ENCODE measurements at places on chromosomes 6 and 20.
A peak's percentile ranks its signal among the peaks of the same experiment; 100 is the strongest.

DNA sequence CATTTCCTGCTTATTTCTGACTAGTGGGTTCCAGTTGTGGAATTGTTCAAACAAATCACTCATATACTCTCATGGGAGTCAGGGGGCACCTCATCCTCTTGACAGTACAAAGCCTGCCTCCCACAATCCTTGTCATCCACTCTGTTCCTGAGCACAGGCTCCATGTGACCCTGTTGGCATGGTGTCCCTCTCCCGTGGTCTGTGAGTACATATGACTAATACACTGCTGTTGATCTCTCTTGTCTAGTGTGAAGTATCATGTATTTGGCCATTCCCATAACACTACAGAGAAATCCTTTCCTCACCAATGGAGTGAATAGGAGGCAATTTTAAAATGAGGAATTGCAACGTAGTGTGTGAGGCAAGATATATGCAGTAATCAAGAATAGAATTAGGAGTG, 185.3 kb downstream of the OGFRL1 start:
- H3K4me3 ChIP-seq = no peak overlapping the region
- H3K4me1 ChIP-seq = peaks cover 24% of the 10 kb centered on the region
- H3K36me3 ChIP-seq = no peaks in the 10 kb centered on the region
- peak overlapping the region; percentile 18 for H3K27ac ChIP-seq
- DNase-seq = peak; percentile 85
- H3K27me3 ChIP-seq = no peaks in the 10 kb centered on the region

DNA sequence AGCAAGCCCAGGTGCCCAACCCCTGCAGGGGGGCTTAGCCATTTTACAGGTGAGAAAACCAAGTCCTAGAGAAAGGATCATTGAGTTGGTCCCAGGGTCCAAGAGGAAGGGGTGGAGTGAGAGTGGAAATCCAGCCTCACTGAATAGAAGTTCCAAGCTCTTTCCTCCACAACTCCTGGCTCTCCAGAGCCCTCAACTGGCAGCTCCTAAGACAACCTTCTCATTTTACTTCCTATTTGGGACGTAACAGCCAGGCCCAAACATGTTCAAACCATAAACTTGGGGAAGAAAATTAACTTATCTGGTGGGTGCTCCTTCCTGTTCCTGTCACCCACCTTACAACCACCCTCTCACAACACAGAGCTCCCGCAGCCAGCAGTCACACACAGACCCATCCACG, 57.9 kb downstream of the PRND start:
- H3K4me1 ChIP-seq = no peaks in the 10 kb centered on the region
- peaks cover 12% of the 10 kb centered on the region for H3K36me3 ChIP-seq
- H3K27me3 ChIP-seq = no peaks in the 10 kb centered on the region
- no peak for DNase-seq

- H3K27me3 ChIP-seq = no peaks in the 10 kb centered on the region
- no peaks in the 10 kb centered on the region for H3K4me1 ChIP-seq
- H3K4me3 ChIP-seq = no peak overlapping the region
- H3K27ac ChIP-seq = no peak overlapping the region
- H3K36me3 ChIP-seq = peaks cover 49% of the 10 kb centered on the region
These were observed 12.6 kb downstream of the AAR2 start for GRCh38 chr20:36248836-36249235.

- no peaks in the 10 kb centered on the region for H3K4me1 ChIP-seq
- H3K4me3 ChIP-seq = no peak overlapping the region
These were observed 242.8 kb upstream of the RGS17 start for GRCh38 chr6:153373869-153374268.

DNA sequence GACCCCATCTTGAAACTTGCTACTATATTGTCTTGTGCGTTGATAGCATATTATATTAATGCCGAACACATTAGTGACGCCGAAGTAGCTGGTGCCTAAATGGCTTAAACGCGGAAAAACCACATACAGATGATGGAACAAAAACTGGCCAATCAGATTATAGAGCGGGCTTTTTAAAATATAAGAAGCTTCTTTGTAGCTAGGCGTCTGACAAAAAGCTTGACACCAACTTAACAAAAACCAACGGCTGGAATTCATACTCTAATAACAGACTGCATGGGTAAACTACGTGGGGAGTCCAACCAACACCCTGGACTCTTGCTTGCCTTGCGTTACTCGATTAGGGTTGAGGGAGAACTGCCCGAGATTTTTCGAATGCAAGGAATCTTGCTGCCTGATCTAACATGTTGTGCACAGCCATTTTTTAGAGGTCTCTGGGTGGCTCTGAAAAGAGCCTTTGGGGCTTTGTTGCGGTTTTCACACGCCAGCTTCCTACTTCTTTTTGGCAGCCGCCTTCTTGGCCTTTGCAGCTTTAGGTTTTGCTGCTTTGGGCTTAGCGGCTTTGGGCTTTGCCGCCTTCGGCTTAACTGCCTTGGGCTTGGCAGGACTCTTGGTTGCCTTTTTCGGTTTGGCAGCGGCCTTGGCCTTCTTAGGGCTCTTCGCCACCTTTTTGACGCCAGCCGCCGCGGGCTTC, 45.7 kb downstream of the OR2B2 start:
- H3K4me1 ChIP-seq = peaks cover 22% of the 10 kb centered on the region
- H3K36me3 ChIP-seq = no peaks in the 10 kb centered on the region
- no peaks in the 10 kb centered on the region for H3K27me3 ChIP-seq
- H3K4me3 ChIP-seq = peak overlapping the region; percentile 67
- no peak for DNase-seq

- DNase-seq = no peak
- no peaks in the 10 kb centered on the region for H3K36me3 ChIP-seq
- no peaks in the 10 kb centered on the region for H3K27me3 ChIP-seq
- H3K27ac ChIP-seq = no peak overlapping the region
These were observed 44.8 kb downstream of the MRAP2 start for GRCh38 chr6:84078335-84078734.

DNA sequence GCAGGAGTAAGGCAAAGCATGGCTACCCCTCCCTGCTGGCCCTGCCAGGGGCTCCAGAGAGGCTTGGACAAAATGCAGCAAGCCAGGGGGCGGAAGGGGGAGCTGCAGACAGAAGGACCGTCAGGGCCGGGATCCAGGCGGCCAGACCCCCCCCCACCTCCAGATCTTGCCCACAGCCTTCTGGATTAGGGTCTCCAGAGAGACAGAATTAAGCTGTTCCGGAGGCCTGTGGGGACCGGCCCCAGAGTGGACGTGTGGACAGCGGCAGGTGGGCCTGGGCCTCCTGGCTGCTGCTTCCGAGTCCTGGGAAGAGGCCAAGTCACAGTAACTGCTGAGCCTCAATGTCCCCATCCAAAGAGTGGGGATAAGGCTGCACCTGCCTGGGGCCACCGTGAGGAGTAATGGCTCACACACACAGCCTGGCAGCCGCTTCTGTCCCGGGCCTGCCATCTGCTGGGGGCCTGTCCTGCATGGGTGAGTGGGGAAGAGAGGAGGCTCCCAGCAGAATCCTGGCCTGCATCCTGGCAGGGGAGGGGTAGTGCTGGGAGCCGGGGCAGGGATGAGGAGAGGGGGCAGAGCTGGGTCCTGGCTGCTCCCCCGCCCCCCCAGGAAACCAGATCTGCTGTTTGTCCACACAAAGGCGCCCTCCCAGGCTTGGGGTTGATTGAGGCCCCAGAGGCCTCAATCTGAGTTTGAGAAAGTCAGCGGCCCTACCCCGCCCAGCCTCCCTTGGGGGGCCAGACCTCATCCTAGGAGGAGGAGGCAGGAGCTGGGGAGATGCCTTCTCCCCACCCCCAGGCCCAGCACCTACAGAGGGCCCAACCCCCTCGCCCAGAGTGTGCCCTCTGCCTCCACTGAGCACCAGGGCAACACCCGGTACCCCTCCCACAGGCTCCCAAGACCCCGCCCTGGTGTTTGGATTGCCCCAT, 3.9 kb downstream of the LAMA5 start:
- no peak overlapping the region for H3K4me3 ChIP-seq
- H3K27me3 ChIP-seq = peaks cover 20% of the 10 kb centered on the region
- peaks cover 75% of the 10 kb centered on the region for H3K4me1 ChIP-seq

DNA sequence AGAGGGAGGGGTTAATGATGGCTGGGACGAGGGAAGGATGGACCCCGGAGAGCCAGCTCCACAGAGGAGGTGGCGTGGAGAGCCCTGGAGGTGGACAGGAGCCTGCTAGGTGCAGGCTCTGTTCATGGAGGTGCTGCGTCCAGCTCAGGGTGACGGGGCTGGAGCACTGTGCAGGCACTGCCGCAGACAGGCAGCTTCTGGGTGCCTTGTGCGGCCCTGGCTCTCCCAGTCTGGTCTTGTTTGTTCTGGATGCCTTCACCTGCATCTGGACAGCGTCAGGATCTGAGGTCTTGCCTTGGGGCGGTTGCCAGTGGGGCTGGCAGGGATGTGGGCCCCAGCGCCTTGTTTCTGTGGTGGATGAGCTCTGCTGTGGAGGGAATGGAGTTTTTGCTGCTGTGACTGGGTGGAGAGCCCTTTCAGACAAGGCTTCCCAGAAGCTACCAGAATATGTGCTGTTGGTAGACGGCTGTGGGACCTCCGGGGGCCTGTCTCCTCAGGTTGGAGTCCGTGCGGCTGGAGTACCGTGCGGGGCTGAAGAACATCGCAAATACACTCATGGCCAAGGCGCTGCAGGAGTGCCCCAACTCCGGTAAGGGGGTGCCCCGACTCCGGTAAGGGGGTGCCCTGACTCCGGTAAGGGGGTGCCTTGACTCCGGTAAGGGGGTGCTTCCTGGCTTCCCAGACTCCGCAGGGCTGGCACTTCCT, 7.8 kb upstream of the C20orf204 start:
- peak; percentile 49 for DNase-seq
- no peaks in the 10 kb centered on the region for H3K4me1 ChIP-seq

- no peak overlapping the region for H3K27ac ChIP-seq
- H3K4me3 ChIP-seq = no peak overlapping the region
- no peak for DNase-seq
- H3K36me3 ChIP-seq = no peaks in the 10 kb centered on the region
- H3K4me1 ChIP-seq = peaks cover 16% of the 10 kb centered on the region
These were observed 171.6 kb upstream of the CITED2 start for GRCh38 chr6:139546106-139546472.

GRCh38 chr6:130070326-130070725, 51.9 kb downstream of the L3MBTL3 start:
- DNase-seq = no peak
- H3K27me3 ChIP-seq = no peaks in the 10 kb centered on the region
- H3K4me1 ChIP-seq = no peaks in the 10 kb centered on the region

Data from upper lobe of left lung (tissue), 6 donors.